ENCODE measurements at places on chromosomes 4 and X.

DNA sequence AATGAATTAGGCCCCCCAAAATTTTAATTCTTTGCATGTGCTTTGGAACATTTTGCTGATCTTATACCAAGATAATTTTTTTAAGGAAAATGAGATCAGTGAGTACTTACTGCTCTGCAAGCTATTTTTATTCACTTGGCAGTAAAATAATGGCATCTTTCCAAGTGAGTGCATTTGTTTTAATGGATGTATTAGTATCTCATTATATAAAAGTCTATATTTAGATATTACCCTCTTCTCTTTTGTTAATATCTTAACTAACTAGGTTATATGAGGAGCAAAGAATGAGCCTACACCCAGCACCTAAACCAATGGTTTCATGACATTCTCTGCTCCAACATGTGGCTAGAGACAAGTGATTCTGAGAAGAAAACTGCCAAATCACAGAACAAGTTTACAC is 21.1 kb upstream of the ARAF start:
- DNase-seq, result no peak

GRCh38 chrX:16700734-16701133 is 11.7 kb downstream of the CTPS2 start:
- DNase-seq, result no peak

- DNase-seq, result no peak
Measured at GRCh38 chrX:37679888-37680287, 5.7 kb upstream of the XK start.

GRCh38 chrX:150683112-150683511 is 10.1 kb upstream of the MTMR1 start:
- DNase-seq, result no peak

GRCh38 chrX:104921584-104922205 is 298.8 kb downstream of the TEX13A start:
- DNase-seq, result no peak

GRCh38 chrX:57906790-57907189 is 3.5 kb downstream of the ZXDA start:
- DNase-seq, result no peak

DNA sequence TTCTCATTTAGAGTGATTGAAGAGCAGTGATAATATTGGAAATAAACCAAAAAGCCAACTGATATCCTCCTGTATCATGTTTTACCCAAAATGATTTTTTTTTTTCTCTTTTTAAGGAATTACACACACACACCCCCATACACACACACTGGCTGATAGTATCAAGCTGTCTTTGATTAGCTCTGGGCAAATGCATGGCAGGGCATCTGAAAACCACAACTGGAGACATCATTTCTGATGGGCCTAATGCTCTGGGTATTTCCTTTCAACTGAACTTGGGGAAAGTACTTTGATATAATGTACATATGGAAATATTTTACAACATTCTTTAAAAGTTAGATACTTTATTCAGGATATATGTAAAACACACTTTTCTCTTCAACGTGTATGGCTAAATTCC is 14.2 kb upstream of the OSTC start:
- DNase-seq, result no peak

- DNase-seq, result no peak
Measured at GRCh38 chrX:19758539-19758938, 128.9 kb downstream of the SH3KBP1 start.

DNA sequence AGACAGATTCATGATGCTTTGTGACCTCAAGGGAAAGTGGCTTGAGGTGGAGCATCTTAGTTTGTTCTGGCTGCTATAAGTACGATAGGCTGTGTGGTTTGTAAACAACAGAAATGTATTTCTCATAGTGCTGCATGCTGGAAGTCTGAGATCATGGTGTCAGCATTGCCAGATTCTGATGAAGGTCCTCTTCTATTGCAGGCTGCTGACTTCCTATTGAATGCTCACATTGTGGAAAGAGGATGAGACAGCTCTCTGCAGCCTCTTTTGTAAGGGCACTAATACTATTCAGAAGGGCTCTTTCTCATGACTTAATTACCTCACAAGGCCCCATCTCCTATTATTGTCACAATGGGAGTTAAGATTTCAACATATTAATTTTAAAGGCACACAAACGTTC is 1674.0 kb upstream of the PCDH7 start:
- DNase-seq, result no peak

GRCh38 chr4:184932343-184932742 is 85.9 kb upstream of the HELT start:
- DNase-seq, result no peak

DNA sequence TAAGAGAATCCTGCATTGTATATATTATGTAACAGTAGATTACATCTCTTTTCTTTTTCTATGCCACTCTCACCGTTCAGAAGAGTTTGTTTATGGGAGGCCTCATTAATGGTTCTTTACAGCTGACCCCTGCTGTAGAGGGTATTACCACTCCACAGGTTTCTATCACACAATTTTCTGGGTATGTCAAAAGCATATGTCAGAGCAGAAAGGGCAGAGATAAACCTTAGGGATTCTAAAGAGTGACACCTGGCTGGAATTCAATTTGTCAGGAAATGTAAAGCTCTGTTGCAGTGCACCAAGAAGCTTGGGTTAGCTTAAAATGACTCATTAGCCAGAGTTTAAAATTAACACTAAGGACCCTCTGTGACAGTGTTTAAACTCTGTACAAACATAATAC is 658.7 kb downstream of the PCDH18 start:
- no peak for DNase-seq

GRCh38 chr4:186104114-186104889 is at the start of gene FAM149A:
TSS of gene FAM149A (plus strand) at chr4:186104704.
- peak; percentile 51 for DNase-seq

DNA sequence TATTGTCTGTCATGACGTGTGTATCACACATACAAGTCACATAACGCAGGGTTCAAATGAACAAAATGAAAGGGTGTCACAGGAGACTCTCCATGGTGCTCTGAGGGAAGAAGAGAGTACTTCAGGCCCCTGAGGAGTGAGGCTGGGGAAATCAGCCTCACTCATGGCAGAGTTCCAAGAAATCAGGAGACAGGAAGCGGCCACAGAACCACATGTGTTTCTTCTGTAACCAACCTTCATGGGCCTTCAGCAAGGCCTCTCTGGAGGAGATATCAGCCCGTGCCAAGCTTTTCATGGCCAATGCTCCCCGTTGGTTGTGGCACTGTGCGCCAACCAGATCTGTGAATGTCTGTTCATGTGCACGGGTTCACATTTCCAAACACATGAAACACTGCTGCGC is 76.0 kb downstream of the NAT8L start:
- DNase-seq, result no peak

- no peak for DNase-seq
Measured at GRCh38 chrX:17758382-17758781, 21.1 kb downstream of the SCML1 start.

DNA sequence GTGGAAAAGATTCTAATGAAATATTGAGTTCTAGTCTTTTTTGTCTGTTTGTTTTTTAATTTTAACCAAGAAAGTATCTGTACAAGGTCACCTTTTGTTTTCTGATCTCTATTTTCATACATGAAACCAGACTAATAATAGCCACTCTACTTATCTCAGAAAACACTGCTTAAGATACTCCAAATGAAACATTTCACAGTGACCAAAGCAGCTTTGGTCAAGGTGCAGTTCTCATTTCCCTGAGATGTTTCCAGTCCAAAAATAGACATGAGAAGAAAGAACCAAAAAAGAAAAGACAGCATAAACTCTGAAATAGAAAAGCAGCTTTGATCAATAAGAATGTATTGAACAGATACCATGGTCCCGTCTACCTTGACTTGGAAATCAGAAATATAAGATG is 782.8 kb downstream of the RAB28 start:
- no peak for DNase-seq

DNA sequence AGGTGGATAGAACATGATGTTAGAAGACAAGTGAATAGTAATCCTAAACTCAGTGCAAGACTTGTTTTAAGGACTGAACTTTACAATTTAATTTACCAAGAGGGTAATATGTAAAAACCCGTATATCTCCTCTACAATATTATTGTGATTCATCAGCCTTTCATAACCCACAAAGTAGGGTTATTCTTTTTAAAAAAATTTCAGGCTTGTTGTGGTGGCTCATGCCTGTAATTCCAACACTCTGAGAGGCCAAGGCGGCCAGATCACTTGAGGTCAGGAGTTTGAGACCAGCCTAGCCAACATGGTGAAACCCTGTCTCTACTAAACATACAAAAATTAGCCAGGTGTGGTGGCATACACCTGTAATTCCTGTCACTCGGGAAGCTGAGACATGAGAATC is 7.2 kb downstream of the IBSP start:
- DNase-seq, result no peak

DNA sequence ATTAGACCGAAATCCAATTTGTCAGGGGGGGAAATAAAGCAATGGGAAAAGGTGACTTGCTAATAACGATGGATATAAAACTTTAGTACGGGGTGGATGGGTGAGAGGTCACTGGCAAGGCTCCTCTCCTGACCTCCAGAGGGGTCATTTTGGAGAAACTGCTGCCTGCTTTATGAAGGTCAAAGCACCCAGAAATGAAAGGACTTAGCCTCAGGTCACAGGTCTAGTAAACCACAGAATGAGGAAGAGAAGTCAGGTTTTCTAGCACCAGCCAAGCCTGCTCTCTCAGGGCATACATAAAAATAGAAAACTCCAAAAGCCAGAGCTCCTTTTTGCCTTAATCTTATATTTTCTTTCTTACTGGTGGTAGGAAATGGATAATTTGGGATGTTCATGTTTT is 134.2 kb downstream of the SHROOM3 start:
- DNase-seq, result no peak

GRCh38 chr4:98658287-98659105 is at the start of gene TSPAN5:
TSS of gene TSPAN5 (minus strand) at chr4:98658611.
- peak; percentile 89 for DNase-seq

- no peak for DNase-seq
Measured at GRCh38 chr4:133624744-133625143, 475.6 kb downstream of the PCDH10 start.

GRCh38 chrX:74246524-74246923 is 57.5 kb upstream of the ZCCHC13 start:
- DNase-seq, result no peak

DNA sequence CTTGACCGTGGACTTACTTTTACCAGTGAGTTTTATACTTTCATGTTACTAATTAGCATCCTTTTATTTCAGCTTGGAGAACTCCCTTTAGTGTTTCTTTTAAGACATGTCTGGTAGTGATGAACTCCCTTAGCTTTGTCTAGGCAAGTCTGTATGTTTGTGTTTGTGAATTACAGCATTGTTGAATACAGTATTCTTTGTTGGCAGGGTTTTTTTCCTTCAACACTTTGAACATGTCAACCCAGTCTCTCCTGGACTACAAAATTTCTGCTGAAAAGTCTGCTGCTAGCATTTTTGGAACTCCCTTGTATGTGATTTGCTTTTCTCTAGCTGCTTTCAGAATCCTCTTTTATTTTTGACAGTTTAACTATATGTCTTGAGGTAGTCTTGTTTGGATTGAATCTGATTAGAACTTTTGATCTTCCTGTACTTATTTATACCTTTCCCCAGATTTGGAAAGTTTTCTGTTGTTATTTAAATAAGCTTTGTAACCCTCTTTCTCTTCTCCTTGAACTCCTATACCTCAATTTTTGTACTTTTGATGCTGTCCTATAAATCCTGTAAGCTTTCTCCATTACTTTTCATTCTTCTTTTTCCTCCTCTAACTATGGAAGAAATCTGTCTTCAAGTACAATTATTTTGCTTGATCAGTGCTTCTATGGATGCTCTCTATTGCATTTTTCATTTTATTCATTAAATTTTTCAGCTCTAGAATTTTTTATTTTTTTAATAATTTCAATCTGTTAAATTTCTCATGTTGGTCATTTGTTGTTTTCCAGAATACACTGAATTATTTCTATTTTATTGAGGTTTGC is 14.1 kb downstream of the PAPSS1 start:
- no peak for DNase-seq

DNA sequence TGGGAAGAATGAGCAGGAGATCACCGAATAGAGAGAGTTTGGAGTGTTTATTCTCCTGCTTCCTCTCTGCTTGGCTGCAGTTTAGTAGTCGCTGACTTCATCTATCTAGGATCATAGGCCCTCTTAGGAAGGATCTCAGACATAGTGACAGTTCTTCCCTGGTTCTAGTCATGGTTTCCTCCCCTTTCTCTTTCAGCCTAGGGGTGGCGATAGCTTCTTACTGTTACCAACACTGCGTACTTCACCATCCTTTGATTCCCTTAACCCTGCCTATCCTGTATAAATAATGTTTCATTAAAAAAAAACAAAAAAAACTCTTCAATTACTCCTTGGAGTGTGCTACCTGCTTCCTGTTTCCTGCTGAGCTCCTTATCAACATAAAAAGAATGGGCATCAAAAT is 103.8 kb downstream of the DDX53 start:
- no peak for DNase-seq

GRCh38 chrX:87525771-87526229 is 8.2 kb downstream of the KLHL4 start:
- no peak for DNase-seq

- no peak for DNase-seq
Measured at GRCh38 chrX:138411048-138411447, 300.5 kb downstream of the FGF13 start.

GRCh38 chr4:87067124-87067885 is 132.5 kb downstream of the AFF1 start:
- no peak for DNase-seq

DNA sequence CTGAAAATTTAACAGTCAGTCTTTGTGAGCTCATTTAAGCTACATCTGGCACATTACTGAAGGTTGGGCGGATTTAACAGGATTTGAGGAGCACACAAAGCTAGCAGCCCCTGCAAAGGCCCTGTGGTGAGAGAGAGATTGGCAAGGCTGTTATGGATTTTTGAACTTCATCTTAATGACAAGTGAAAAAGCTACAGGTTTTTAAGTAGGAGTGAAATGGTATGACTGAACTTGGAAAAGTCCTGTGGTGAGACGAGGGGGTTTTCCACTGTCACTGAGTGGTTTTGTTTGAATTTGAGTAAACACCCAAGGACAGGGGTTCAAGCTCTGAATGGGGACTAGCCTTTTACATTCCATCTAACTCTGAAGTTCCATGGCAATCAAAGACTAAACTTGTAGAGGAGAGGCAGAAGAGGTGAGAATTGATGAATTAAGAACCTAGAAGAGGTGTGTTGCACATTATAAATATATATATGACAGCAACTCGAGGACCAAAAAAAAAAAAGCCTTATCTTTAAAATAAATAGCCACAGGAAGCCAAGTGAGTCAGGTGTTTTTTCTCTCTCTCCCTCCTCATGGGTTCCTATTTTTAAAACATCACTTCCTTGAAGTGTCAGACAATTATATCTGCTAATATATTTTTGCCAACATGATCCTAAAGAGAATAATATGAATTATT is 47.8 kb upstream of the CLNK start:
- DNase-seq, result no peak

GRCh38 chr4:29762151-29762550 is 958.0 kb upstream of the PCDH7 start:
- DNase-seq, result no peak

All from frontal cortex (tissue), 4 donors.